Activated T-helper 1 cell treated with anti-CD3 and anti-CD28 coated beads, Interleukin-2, amount 50 U/mL, for 16 hours (primary cell): ENCODE measurements at places on chromosomes 7 and 10.

- DNase-seq = no peak
Observed at GRCh38 chr10:129898706-129899268, 65.3 kb downstream of the EBF3 start.

- no peak for DNase-seq
Observed at GRCh38 chr10:62063795-62064472, 162.4 kb downstream of the ARID5B start.

DNA sequence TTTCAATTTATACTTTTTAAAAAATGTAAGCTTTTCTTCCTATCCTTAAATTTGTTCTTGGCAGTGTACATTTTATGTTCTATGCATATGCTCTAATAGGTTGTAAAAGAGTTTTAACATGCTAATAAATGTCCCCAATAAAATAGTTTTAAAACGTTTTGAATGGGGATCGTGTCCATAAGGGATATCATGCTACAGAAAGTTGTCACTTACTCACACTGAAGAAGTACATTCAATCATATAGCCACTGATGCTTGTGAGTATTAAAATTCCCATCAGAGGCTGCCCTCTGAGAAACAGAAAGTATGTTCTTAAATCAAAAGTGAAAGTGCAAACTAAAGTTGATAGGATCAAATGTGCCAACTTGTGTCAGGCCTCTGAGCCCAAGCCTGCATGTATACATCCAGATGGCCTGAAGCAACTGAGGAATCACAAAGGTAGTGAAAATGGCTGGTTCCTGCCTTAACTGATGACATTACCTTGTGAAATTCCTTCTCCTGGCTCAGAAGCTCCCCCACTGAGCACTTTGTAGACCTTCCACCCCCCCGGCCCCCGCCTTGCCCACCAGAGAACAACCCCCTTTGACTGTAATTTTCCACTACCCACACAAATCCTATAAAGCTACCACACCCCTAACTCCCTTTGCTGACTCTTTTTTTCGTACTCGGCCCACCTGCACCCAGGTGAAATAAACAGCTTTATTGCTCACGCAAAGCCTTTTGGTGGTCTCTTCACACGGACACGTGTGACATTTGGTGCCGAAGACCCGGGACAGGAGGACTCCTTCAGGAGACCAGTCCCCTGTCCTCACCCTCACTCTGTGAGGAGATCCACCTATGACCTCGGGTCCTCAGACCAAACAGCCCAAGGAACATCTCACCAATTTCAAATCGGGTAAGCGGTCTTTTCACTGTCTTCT lies 877 bp upstream of the NOD1 start:
- DNase-seq = no peak

GRCh38 chr10:47447705-47448104 lies 36.2 kb downstream of the ANXA8 start:
- DNase-seq = no peak

DNA sequence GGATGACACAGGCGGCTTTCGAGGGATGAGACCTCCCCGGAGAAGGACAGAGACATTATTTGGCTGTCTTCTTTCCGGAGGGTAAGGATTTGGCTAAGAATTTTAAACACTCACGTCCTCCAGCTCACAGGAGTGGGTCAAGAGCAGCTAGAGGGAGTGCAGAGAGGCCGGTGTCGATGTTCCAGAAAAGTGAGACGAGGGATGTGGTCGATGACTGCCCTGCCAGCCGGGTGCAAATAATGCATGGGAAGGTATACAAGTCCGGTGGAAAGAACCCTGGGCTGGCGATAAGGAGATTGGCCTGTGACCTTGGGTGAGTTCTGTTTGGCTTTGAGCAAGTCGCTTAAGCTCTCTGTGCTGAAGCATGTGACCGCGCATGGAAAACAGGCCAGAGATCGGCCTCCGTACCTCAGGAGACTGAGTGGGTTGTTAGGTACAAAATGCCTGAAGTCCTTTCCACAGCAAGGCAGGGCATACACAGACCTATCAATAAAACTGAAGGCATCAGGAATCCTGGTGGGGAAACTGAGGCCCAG lies 149.1 kb downstream of the UBE2H start:
- no peak for DNase-seq

DNA sequence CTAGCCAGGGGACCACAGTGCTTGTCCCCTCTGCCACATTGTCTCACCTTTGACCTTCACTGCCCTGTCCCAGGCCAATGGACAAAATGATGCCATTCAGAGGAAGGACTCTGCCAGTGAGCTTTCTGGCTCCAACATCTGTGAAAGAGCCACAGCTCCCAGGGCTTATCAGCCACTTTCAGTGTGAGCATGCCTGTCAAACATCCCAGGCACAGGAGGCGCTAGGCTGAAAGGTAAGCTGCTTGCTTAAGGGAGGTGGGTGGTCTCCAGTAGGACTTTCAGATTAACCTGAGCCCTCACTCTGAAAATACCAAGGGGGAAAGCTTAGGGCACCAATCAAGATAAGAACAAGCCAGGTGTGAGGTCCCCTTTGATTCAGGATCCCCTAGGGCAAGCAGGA lies 59.8 kb upstream of the GDF10 start:
- no peak for DNase-seq

DNA sequence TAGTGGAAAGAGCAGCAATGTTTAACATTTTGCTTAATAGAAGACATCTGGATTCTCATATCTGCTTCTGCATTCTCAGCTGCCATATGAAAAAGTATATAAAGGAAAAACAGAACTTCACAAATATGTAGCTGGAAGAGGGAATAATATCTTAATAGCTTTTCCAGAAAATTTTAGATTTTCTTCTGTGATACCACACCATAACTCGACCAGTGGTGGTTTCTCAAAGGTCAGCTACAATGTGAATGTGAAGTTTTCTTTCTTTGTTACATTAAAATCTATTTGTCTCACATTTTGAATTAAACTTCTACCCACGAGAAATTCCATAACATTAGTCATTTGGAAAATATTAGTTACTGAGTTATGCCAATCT lies 339.8 kb downstream of the PARD3 start:
- no peak for DNase-seq

DNA sequence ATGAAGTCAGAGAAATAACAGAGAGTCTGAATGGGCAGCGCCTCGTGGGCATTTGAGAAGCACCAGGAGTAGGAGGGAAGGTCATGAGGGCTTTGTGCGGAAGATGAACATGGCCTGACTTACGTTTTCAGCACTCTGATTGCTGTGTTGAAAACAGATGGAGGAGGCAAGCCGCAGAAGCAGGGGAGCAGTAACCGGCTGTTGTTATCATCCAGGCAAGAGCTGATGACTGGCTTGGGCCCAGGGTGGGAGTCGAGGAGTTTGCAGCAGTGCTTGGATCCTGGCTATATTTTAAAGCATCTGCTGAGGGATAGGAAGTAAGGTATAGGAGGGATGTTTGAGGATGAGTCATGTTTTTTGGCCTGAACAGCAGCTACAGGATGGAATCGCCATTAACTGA lies 12.7 kb upstream of the PDLIM1 start:
- no peak for DNase-seq

GRCh38 chr7:33832271-33832721 lies 73.0 kb upstream of the BMPER start:
- DNase-seq = no peak

DNA sequence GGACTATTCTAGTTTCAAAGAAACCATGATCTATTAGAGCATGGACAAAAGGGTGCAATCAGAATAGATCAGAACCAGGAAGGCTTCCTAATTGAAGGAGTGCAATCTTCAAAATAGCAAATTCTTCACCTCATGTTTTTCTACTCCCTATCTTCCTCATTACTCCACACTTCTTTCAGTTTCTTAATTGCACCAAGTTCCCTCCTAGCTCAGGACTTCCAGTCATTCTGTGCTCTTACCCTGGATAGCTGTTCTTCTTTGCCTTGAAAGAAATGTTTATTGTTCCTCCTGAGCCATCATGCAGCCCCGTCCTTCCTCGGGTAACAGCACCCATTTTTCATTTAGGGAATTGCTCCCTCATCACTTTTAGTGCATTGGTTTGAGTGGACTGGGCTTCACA lies 23.1 kb downstream of the TRPV5 start:
- DNase-seq = no peak

DNA sequence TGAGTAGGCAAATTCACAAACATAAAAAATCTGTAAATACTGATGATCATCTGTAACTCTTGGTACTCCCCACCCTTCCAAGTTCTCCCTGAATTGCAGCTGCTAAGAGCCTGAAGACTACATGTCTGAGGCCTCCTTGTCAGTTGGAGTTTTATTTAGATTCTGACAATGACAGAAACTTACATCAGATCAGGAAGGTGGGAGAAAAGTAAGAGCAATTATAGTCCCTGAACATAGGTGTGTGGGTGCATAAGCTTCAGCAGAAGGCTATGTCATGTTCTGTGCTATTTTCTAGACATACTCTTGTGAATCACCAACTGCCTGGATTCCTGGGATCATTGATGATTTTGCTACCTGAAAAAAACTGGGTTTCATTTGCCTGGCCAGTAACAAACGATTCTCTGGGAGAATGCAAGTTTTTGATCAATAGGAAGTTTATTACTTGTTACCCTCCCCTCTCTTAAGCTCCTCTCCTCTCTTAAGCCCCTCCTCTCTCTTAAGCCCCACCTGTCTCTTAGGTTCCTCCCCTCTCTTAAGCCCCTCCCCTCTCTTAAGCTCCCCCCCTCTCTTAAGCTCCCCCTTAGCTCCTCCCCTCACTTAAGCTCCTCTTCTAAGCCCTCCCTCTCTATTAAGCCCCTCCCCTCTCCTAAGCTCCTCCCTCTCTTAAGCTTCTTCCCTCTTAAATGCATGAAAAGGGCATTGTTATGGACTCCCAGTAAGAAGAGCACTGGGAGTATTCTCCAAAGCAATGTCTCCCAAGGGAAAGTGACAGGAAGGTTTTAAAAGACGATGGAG lies 1183.4 kb upstream of the AUTS2 start:
- no peak for DNase-seq

GRCh38 chr10:15238555-15239335 lies 70.3 kb upstream of the NMT2 start:
- DNase-seq = no peak

DNA sequence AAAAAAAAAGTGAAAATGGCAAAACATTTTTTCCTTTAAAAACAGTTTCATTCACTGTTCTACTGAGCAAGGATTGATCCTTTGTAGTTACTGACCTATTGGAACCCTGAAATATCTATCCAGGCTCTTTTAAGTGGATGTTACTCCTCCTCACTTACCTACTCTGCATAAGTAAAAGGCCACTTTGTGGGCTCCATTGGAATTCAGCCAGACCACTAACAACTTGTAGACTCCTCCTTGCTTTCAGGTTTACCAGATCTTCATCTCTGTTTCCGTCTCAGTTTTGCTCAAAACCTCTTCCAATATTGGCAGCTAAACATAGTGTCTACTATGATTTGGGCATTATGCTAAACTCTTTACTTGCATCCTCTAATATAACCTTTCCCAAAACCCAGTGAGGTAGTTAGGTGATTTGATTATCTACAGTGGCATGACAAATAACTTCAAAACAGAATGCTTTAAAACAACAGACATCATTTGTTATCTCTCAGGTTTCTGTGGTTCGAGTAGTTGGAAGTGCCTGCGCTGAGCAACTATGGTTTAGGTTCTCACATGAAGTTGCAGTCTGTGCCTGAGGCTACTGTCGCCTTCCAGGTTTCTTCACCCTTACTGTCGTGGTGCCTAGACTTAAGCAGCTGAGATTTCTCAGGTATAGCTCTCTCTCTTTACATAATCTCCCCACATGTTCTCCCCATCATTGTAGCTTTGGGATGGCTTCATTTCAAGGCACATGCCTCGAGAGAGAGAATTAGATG lies 698.2 kb downstream of the REEP3 start:
- DNase-seq = no peak

GRCh38 chr7:148483515-148484308 lies 106.9 kb upstream of the C7orf33 start:
- no peak for DNase-seq

DNA sequence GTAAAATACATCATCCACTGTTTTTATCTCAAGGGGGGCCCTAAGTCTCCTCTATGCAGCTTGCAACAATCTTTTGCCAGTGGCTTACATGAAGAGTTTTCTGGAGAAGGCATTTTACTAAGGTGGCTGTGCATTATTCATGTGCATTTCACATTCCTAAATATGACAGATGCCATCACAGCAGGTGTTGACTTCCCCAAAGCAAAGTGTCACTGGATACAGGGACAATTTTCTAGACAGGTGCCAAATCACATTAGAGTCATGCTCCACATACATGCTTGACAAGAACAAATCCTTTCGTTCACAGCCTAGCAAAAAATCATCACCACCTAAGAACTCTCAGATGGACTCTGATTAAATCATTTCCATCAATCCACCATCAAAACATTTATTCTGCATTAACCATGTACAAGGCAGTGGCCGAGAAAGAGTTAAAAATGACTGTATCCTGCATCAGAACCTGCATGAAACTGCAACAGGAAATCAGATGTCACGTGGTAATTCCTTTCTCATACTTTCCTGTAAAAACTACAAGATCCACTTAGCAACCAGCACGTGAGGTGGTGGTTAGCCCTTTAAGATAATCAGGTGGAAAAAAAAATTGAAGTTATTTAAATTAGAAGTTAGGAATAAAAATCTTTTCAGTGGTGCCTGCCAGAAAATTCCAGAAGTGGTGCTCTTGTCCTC lies 88.2 kb upstream of the AFAP1L2 start:
- DNase-seq = no peak

- DNase-seq = no peak
Observed at GRCh38 chr10:125679436-125679835, 3.5 kb downstream of the TEX36 start.

GRCh38 chr10:97154162-97154561 lies 31.6 kb downstream of the SLIT1 start:
- no peak for DNase-seq

- DNase-seq = no peak
Observed at GRCh38 chr10:94878649-94879048, 59.8 kb upstream of the CYP2C9 start.

GRCh38 chr10:93813507-93814465 lies 56.0 kb downstream of the LGI1 start:
- DNase-seq = no peak

GRCh38 chr10:79331709-79332108 lies 15.6 kb upstream of the PPIF start:
- peak; percentile 24 for DNase-seq

- DNase-seq = peak; percentile 37
Observed at GRCh38 chr7:143299840-143300239, 11.7 kb downstream of the CASP2 start.

- DNase-seq = no peak
Observed at GRCh38 chr10:72344932-72345331, 9.8 kb downstream of the DNAJB12 start.

- no peak for DNase-seq
Observed at GRCh38 chr7:151694828-151695580, 175.3 kb upstream of the RHEB start.

DNA sequence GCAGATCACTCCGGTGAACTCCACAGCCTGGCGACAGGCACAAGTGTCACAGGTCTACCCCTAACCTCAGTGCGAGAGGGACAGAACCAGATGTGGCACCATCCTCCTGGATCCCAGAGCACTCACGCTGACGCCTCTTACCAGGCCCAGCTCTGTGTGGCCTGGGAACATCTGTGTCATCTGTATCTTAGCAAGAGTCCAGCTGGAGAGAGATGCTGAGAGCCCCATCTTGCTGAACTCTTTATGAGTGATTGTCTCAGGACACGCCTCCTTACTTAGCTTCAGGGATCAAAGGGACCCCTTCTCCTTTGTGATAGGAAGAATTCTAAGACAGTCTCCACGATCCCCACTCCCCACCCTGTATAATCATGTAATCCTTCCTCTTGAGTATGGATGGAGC lies 10.0 kb upstream of the PROSER2 start:
- no peak for DNase-seq

- DNase-seq = no peak
Observed at GRCh38 chr10:121818599-121818998, 109.2 kb downstream of the ATE1 start.
